ENCODE measurements at places on chromosomes 4 and X.

- no peak for DNase-seq
- no peak overlapping the region for H3K27ac ChIP-seq
- no peaks in the 10 kb centered on the region for H3K36me3 ChIP-seq
These were observed 11.6 kb upstream of the CORIN start for GRCh38 chr4:47849466-47849865.

- no peaks in the 10 kb centered on the region for H3K36me3 ChIP-seq
- H3K27me3 ChIP-seq, result no peaks in the 10 kb centered on the region
- no peak overlapping the region for H3K27ac ChIP-seq
These were observed 37.4 kb downstream of the CYTL1 start for GRCh38 chr4:4981827-4982226.

DNA sequence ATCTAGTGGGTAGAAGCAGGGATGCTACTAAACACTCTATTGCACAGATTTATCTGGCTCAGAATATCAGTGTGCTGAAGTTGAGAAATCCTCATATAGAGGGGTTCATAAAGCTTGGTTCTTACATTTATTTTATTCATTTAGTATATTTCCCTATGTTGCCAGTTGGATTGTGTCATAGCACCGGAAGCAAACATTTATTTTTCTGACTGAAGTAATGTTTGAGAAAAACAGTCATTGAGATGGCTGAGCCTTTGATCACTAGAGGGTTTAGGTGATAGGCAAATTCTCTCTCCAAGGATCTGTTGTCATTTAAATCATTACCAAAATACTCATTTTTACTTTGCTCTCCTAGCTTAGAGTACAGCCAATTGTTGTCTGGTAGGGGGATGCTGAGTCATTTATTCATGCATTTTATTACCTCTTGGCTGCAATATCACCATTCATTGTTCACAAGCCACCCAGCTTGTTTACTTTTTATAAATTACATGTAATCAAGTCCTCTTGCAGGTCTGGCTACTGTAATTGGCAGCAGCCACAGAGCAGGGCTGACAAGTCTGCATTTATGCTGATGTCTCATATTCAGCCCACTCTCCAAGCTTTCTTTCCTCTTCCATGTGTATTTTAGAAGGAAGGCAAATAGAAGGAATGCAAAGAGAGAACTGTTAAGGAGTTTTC, 15.2 kb downstream of the GAB1 start:
- no peaks in the 10 kb centered on the region for H3K36me3 ChIP-seq
- H3K27me3 ChIP-seq, result no peaks in the 10 kb centered on the region
- no peak for DNase-seq
- no peak overlapping the region for H3K4me3 ChIP-seq

DNA sequence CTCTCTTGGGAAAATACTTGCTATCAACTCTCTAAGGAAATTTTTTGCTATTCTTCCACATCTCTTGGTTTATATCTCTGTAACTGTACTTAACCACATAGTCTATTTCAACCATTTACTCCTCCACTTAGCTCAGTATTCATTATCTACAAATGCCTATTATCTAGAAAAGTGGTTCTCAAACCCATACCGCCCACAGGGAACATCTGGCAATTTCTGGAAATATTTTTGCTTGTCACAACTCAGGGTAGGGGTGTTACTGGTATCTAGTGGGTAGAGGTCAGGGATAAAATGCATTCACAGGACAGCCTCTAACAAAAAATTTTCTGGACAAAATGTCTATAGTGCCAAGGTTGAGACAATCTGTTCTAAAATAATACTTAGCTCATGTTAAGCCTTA, 14.4 kb downstream of the ATRX start:
- H3K27me3 ChIP-seq, result no peaks in the 10 kb centered on the region
- no peak overlapping the region for H3K27ac ChIP-seq
- H3K4me1 ChIP-seq, result no peaks in the 10 kb centered on the region

GRCh38 chrX:129227366-129227765, 295.9 kb downstream of the SMARCA1 start:
- H3K27me3 ChIP-seq, result no peaks in the 10 kb centered on the region
- no peaks in the 10 kb centered on the region for H3K36me3 ChIP-seq
- H3K4me1 ChIP-seq, result no peaks in the 10 kb centered on the region
- H3K4me3 ChIP-seq, result no peak overlapping the region
- DNase-seq, result no peak
- H3K27ac ChIP-seq, result no peak overlapping the region

DNA sequence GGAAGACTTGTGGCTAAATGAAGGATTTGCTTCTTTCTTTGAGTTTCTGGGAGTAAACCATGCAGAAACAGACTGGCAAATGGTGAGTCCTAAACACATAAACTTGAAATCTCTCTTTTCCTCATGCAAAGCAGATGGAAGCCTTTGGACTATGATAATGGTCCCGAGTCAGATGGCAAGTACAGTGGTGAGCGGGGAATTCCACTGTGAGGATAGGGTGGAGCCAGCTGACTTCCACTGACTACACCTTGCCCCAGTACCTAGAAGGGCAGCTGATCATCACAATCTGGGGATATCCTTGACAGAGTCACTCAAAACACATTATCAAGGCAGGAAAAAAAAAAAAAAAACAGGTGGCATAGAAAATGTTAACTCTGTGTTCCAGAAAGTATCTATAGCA, 34.3 kb downstream of the ENPEP start:
- H3K4me1 ChIP-seq, result no peaks in the 10 kb centered on the region
- no peaks in the 10 kb centered on the region for H3K36me3 ChIP-seq

DNA sequence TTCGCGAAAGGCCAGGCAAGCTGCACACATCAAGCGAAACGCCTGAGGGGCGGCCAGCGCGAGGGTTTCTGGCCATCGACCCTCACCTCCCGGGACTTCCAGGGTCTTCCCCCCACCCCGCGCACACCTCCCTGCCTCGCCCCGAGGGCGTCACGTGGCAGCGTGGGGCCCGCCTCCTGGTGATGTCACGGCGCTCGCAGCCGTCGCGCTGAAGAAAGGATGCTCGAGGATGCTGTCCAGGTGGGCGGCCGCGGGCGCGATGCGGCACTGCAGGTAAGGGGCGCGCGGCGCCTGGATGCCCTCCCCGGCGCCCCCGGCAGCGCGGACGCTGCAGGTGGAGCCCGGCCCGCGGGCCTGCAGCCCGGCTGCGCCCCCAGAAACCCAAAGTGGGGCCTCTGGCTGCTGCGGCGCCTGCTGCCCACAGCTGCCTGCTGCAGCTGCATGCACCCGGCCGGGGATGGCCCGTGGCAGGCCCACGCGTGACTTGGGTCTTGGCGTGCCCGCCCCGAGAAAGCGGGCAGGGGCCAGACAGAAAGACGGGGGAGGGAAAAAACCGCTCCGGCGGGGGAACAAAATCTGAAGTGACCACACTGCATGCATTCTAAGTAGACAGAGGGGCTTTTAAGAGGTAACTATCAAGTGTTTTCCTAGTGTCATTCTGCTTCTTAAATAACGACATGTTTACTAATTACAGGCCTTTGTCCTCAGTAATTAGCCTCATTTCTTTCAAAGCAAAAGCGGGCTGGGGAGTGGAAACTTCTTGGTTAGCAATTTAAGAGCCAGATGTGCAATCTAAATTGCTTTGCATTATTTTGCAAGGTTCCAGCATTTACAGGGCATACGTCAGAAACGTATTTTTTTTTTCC, 1.7 kb downstream of the CLCN4 start:
- H3K27me3 ChIP-seq, result no peaks in the 10 kb centered on the region
- H3K4me1 ChIP-seq, result peaks cover 2% of the 10 kb centered on the region
- no peaks in the 10 kb centered on the region for H3K36me3 ChIP-seq
- no peak overlapping the region for H3K27ac ChIP-seq
- DNase-seq, result peak; percentile 63

DNA sequence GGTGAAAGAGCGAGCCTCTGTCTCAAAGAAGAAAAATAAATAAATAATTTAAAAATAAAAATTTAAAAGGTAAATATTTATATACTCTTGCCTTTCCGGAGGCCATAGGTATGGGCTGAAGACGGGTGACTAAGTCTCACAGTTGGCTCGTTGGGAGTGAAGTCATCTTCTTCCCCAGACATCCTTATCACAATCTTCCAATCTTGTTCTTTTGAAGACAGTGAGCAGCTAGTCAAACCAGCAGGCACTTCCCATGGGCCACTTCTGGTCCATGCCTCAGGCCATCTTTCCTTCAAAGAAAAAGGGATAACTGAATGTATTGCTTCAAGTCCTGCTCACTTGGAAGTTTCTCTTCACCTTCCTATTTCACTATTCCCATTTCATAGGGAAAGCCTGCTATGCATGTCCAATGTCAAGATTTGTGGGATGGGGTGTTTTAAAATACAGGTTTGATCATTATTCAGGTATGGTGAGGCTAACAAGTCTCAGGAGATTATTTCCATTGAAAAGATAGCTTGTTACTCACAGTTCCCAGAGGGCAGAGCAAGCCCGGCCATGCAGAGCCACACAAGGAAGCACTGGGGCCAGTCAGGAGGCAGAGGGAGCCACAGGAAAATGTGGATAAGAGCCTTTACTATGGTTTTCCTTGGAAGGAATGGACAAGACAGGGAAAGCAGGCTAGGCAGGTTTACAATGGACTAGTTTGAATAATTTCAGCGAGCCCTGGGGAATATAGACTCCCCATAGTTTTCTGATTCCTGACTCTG, 33.3 kb upstream of the VCX2 start:
- H3K27me3 ChIP-seq, result no peaks in the 10 kb centered on the region
- no peaks in the 10 kb centered on the region for H3K36me3 ChIP-seq
- no peak for DNase-seq
- no peak overlapping the region for H3K27ac ChIP-seq

DNA sequence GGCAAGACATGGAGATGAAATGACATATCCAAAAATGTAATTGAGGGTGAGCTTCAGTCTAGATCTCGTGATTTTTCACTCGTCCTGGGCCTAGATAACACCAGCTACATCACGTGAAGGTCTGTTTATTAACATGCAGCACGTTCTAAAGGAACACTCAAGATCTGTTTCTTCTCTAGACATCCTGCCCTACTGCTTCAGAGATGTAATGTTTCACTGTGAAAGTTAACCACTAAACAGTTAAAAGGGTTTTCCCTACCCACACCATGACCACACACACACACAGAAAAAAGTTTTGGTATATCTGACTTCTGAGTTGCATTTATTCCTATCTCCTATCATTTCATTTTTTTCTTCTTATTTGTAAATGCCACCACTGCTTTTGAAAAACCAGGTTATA, 52.3 kb upstream of the SMIM31 start:
- no peak overlapping the region for H3K27ac ChIP-seq
- no peaks in the 10 kb centered on the region for H3K27me3 ChIP-seq
- peaks cover 3% of the 10 kb centered on the region for H3K4me1 ChIP-seq
- no peak overlapping the region for H3K4me3 ChIP-seq
- H3K36me3 ChIP-seq, result no peaks in the 10 kb centered on the region

DNA sequence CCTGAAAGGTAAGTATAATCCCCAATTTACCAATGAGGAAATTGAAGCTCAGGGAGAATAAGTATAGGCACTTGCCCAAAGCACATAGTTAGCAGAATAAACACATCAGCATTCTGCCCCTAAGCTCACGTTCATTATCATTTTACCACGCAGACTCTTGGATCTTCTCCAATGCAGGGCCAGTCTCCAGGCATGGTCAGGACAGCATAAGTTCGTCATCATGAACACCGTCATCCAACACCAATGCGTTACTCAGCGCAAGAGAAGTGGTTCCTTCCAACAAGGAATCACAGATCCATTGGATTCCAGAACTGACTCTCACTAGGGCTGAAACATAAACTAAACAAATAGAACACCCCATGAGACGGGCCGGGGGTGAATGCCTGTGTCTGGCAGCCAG, 86.5 kb upstream of the GPM6B start:
- DNase-seq, result no peak
- H3K36me3 ChIP-seq, result no peaks in the 10 kb centered on the region
- no peaks in the 10 kb centered on the region for H3K4me1 ChIP-seq
- H3K27ac ChIP-seq, result no peak overlapping the region

- no peak for DNase-seq
- no peaks in the 10 kb centered on the region for H3K4me1 ChIP-seq
- no peaks in the 10 kb centered on the region for H3K27me3 ChIP-seq
- no peak overlapping the region for H3K4me3 ChIP-seq
These were observed 125.9 kb downstream of the AMELX start for GRCh38 chrX:11419102-11419501.

- H3K27me3 ChIP-seq, result no peaks in the 10 kb centered on the region
- H3K4me3 ChIP-seq, result no peak overlapping the region
- H3K4me1 ChIP-seq, result no peaks in the 10 kb centered on the region
- no peaks in the 10 kb centered on the region for H3K36me3 ChIP-seq
These were observed 216.2 kb upstream of the VEGFC start for GRCh38 chr4:177008836-177009501.

DNA sequence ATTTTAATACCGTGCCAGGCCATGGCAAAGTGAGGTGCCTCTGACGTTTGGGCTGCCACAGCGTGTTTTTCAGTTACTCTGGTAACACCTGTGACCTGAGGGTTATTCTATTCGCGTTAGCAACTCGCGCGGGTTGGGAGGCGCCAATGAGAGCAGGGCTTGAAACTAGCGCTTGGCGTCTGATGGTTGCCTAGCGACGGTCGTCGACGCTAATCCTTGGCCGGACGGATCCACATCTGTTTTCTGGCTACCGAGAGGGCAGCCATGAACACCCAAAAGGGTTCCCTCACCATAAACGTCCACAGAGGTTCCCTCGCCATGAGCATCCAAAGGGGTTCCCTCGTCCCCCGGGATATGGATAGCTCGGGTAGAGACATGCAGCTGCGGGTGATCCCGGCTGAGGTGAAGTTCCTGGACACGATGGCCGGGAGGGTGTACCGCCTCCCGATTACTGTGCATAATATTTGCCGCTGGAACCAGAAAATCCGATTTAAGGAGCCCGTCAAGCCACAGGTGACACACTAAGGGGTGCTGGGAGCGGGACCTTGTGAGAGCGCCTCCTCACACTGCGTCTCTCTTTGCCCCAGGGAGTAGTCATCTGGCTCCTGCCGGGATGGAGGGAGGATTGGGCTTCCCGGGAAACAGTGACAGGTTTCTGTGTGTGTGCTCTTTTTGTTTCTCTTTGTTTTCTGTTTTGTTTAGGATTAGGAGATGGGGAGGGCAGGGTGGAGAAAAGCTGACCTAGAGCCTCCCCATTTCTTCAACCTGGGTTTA, at the start of gene CFAP47:
Gene CFAP47 (plus strand): TSS at position 199 of the 774 bp plus-strand sequence. CDS start 66 bp downstream, at position 265.
- H3K4me3 ChIP-seq, result peak within 1 kb of the TSS; percentile 61
- no peaks in the 10 kb centered on the region for H3K27me3 ChIP-seq
- H3K36me3 ChIP-seq, result no peaks in the 10 kb centered on the region
- no peak within 1 kb of the TSS for H3K27ac ChIP-seq
- no peak for DNase-seq

DNA sequence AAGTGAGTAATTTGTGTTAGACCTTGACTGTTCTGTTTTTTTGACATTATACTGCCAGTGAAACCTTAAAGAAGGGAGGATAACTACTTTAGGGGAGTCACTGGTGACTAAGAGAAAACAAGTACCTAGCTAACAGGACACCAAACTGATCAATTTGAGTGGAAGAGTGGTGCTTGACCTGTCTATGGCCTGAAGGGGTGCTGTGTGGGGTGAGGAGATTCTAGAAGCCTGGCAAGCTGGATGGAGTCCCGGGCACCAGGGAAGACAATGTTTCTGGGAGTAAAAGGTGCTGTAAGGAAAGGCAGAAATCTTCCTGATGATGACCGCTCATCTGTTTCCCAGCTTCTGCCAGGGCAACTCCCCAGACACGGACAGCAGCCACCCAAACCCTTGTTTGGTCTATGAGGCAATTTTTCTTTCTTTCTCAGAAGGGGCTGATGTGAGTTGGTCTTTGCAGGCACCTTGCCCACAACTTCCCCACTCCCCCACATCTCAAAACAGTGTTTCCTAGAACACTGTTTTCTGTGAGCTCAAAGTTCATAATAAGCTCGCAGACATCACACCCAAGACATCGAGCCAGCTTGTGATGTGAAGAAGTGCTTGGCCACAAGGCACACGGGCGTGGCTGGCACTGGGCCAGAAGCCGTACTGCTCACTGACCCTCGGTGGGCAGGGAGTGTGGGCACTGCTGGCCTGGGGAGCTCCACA, 4.6 kb downstream of the TXK start:
- peaks cover 4% of the 10 kb centered on the region for H3K4me1 ChIP-seq
- DNase-seq, result no peak
- H3K27ac ChIP-seq, result no peak overlapping the region
- H3K36me3 ChIP-seq, result no peaks in the 10 kb centered on the region

Measured in H1 (cell line).